ENCODE measurements at places on chromosomes 7 and 10. TPM values are rescaled to one million over a fixed set of nuclear protein-coding genes. Genes with fewer than 3 reads are reported as not detected.

DNA sequence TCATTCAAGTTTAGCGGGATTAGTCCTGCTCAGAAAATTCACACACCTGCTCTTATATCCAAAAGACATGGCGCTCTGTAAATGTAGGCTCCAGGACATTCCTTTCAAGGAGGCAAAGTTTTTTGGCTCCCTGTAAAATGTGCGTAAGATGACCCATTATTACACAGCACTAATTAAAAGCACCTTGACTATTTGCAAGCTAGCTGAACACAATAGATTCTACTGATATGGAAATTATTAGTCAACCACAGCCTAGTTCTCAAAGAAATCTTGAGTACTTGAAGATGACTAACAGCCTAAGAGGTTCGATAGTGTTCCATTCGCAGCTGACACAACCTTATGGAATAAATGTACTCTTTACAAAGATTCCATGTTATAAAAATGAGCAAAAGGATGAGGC, 175.2 kb downstream of the BMPER start:
- no peak for DNase-seq

DNA sequence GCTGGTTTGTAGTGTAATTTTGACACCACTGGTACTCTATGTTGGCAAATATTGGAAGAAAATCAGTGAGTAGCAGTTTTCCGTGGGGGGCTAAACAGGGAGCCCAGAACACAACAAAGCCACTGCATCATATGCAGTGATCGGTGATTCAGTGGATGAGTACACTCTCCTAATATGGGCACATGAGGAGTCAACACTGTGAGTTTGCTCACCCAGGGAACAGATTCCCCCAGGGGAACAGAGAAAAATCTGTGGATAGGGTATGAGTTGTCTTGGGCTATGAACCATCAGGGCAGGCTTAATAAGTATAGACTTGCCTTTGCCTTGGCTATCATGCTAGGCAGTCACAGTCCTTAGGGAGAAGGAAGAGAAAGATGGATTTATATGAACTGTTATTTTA, 227.7 kb upstream of the SEMA3E start:
- DNase-seq = no peak

DNA sequence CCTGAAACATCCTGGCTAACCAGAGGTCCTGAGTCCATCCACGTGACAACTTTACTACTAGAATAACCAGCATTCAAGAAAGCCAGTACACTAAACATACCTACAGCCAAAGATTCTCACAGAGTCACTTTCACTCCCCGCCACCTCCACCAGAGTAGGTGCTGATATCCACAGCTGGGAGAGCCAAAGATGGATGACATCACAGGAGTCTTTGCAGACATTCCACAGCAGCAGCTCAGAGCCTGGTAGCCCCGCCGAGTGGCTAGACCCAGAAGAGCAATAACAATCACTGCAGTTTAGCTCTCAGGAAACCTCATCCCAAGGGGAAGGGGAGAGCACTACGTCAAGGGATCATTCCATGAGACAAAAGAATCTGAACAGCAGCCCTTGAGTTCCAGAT, 13.5 kb upstream of the ADAM22 start:
- DNase-seq = no peak

GRCh38 chr7:36919738-36920137, 195.4 kb upstream of the AOAH start:
- no peak for DNase-seq

The TMEM72 gene
- total RNA-seq = not detected

The RAB19 gene
- total RNA-seq = not detected
